ENCODE measurements at places on chromosomes 2 and 18.

DNA sequence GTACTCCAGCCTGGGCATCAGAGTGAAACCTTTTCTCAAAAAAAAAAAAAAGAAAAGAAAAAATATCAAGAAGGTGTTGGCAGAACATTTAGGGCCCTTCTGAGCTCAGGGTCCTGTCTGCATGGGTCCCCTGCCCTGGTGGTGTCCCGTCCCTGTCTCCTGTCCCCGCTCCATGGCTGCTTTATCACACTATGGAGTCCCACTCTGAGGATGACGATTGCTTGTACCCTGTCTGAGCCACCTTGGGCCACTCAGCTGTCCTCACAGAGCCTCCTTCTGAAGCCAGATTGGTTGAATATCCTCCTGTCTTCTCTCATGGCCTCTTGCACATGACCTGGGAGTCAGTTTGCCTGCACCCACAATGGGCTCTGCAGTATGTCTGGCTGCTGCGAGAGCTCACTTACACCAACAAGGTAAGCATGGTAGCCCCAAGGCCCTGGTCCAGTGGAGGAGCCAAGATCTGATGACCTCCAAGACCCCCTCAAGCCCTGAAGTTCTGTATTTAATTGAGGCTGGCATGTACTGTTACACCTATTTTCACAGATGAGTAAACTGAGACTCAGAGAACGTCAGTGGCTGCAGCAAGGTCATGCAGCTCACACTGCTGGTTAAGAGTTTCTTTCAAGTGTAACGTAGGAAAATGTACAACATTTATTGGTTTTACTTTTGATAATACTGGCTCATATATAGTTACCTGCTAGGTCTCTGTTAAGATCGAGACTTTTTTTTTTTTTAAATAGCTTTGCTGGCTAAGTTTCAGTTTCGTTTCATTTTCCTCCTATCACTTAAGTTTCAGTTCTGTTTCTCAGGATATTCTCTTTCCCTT lies 16.9 kb upstream of the ZCCHC2 start:
- DNase-seq = no peak

GRCh38 chr18:35506024-35506712 lies 8.4 kb upstream of the INO80C start:
- no peak for DNase-seq

DNA sequence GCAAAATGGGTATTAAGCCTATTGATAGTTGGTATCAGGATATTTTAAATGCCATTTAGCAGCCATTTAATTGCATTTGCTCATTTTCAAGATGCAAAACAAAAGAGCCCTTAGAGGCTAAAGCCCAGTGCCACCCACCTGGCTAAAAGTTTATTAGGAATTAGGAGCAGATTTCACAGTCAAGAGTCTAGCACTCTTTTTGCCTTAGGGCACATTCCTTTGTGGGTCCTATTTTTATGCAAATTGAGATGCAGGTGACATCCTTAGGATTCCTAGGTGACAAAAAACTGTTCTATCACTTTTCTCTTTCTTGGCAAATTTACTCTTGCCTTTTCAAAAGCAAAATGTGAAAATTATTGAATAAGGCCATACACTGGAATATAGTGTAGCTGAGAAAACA lies 42.0 kb downstream of the CTNNA2 start:
- DNase-seq = no peak

DNA sequence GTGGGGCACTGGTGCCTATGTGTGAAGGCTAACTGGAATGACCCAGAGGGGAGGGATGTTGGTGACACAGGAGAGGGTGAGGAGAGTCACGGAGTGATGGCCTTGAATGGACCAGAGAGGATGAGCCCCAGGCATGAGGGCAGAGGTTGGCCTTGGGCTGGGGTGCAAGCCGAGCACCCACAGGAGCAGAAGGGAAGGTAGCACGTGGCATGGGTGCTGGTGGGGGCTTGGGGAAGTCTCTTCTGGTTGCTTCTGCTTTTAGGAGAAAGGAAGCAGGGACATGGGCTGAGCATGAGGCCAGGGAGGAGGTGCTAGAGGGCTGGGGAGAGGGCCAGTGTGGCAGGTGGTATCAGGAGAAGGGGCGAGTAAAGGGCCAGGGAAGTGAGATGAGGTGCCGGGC lies 183.8 kb downstream of the DYSF start:
- DNase-seq = no peak

DNA sequence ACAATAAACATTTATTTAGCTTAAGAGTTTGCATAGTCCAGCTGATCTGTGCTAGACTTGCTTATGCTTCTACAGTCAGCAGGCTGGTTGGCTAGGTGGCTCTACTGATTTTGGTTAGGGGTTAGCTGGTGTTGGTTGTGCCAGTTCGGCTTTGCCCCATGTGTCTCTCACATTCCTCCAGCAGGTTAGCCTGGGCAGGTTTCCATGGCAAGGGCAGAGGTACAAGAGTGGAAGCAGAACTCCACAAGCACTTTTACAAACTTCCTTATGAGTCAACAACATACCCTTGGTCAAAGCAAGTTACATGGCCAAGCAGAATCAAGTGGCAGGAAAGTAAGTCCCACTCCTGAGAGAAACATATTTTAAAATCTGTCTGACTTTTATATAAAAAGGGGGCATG lies 82.3 kb downstream of the SS18 start:
- DNase-seq = no peak

DNA sequence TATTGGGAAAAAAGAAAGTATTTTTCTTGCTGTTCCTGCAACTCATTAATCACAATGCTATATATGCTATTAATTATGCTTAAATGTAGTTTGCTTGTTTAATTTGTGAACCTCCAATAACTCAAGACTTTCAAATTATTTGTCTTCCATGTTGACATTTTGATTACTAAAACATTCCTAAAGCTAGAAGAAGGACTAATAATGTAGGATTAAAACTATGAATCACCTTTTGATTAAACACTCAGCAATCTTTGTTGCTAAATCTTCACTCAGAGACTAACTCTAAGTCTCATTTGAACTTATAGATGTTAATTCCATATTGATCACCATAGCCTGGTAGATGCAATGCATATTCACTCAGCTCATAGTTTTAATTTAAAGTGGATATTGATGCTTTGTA lies 524.6 kb upstream of the ZEB2 start:
- no peak for DNase-seq

DNA sequence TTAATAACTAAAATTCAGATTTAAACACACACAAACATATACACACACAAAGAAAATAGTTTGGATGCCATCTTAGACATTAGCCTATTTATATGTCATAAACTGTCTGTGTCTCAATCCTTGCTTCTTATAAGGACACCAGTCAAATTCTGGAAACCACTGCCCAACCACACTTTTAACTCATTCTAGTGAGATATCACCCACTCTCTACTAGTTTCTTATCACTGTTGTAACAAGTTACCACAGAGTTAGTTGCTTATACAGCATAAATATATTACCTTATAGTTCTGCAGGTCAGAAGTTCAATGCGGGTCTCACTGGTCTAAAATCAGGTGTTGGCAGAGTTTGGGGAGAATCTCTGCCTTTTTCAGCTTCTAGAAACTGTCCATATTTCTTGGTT lies 239.1 kb downstream of the MTX2 start:
- no peak for DNase-seq

GRCh38 chr2:62293490-62294271 lies 97.8 kb downstream of the B3GNT2 start:
- DNase-seq = no peak

DNA sequence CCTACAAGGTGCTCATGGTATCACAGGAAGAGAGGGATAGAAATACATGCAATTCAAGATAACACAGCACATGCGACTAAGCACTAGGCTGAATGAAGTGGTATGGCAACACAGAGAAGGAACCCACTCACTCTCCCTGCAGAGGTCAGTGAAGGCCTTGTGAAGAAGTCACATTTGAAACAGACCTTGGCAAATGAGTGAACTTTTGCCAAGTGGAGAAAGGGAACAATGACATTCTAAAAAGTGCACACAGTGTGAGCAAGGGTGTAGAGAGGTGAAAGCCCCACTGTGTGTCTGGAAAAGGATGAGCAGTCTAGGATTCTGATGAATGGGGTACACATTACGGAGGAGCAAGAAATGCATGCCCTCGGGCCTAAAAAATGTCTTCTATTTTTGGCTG lies 23.3 kb downstream of the KLF7 start:
- no peak for DNase-seq

GRCh38 chr18:69870736-69871135 lies 76.9 kb downstream of the CD226 start:
- no peak for DNase-seq

DNA sequence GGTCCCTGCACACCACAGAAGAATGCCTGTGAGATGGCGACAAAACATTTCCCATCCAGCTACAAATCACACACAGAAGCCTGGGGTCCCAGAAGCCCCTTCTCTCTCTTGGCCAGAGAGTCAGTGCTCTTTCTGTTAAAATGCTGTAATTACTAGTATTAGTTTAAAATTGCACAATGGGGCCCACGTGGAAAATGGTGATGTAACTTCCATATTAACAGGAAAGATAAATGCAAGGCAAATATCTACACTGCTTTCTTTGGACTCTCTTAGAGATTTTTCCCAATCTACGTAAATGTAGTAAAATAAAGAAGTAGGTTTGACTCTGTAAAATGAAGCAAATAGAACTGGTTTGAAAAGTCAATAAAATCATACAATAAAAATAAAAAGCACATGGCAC lies 113.9 kb upstream of the TFCP2L1 start:
- DNase-seq = no peak

DNA sequence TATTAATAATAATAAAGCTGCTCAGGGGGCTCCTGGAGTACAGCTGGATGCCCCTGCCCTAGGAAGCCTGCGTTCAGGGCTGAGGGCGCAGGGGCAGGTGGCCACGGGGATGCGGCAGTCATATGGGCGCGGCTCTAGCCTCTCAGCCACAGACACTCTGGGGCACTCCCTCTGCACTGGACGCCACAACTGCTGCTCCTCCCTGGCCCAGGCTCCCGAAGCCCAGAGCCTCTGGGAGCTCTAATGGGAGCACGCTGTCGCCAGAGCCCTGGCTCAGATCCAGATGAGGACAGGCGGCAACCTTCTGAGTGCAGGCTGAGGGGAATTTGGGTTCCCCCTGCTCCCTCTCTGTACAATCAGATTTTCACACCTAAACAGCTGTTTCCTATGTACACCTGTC lies 93.6 kb downstream of the MTCL1 start:
- DNase-seq = no peak

- DNase-seq = no peak
Measured at GRCh38 chr2:43035922-43036321, 190.5 kb downstream of the ZFP36L2 start.

DNA sequence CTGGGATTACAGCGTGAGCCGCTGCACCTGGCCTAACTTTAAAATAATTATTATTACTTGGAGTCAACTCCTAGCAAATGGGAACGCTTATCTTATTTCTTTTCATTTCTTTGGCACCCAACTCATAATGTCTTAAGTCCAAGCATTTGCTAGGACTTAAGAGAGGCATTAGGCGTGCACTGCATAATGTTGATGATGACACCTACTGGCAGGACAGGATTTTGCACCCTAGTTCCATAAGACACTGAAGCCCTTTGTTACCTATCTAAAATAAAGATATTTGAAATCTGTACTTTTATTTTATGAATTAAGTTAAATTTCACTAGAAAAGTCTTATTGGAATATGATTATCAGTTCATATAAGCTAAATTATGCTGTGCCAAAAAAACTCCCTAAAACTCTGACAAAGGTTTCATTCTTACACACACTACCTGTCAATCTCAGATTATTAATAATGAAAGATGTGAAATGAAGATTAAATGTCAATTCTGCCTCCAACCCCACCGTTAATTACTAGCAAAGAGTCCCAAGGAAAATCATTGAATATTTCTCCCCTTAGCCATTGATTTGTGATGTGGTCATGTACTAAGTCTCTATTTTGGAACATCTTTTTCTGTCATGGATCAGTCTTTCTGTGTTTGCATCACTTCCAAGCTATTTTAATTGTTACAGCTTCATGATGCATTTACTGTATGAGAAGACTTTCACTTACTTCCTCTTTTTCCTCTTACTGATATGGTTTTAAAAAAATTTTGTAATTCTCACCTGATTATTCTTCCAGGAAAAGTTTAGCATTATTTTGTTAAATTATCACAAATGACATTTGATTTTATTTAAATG lies 12.7 kb upstream of the CDH2 start:
- peak; percentile 12 for DNase-seq

DNA sequence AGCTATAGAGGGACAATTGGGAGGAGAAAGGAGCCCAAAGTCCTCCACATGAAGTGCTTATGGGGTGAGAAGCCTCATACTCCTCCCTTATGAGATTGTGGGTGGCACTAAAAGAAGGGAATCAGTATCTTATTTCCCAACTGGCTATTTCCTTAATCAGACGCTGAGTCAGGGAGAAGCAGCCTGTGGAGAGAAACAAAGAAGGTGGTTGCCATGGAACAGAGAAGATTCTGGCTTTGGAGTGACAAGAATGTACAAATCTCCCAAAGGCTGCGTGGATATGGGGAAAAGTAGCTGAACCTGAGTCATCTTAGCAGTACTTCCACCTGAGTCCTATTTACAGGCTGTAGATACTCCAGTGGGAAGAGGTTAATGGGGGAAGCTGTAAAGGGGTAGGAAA lies 115.8 kb upstream of the CWC22 start:
- no peak for DNase-seq

GRCh38 chr18:62179213-62179612 lies 7.6 kb downstream of the PIGN start:
- no peak for DNase-seq

- no peak for DNase-seq
Measured at GRCh38 chr2:192827735-192828134, 633.0 kb upstream of the TMEFF2 start.

- DNase-seq = peak; percentile 55
Measured at GRCh38 chr2:131673400-131674173, 145.9 kb downstream of the CCDC74A start.

GRCh38 chr2:104853534-104854497 lies at the start of gene POU3F3:
Gene POU3F3, plus strand, starts transcription at chr2:104854115. Its CDS starts 1,396 bp downstream, at chr2:104855511.
- DNase-seq = peak; percentile 32

DNA sequence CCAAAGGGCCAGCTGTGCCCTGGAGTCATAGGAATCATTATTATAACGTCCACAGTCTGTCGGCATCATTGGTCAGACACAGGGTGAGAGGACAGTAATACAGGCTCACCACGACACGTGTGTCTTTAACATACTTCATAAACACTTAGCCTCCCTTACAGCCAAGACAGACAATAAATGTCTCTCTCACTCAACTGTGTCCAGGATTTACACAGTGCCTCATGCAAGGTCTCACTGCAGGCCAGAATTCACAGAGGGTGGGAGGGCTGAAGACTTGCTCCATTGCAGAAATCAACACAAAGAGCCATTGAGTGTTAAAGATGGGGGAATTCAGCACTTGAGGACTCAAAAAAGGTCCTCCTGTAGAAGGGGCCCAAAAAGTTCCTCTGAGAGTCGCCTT lies 210.5 kb downstream of the BCL2 start:
- DNase-seq = no peak

DNA sequence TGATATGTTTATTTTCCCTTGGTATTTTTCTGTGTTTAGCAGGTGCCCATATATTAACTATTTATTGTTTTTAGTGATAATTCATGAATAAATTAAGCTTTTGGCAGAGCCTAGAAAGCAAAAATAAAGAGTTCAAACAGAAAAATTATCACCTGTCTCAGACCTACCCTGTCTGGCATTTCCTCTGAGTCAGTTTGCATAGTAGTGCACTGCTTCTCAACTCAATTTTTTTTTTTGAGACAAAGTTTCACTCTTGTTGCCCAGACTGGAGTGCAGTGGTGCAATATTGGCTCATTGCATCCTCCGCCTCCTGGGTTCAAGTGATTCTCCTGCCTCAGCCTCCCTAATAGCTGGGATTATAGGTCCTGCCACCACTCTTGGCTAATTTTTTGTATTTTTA lies 793.9 kb downstream of the SUCLG1 start:
- no peak for DNase-seq
